ENCODE measurements at places on chromosomes 7 and 10. TPM values are rescaled to one million over a fixed set of nuclear protein-coding genes. Genes with fewer than 3 reads are reported as not detected.

- DNase-seq: no peak
Measured at GRCh38 chr10:57657164-57657765, 610.4 kb downstream of the IPMK start.

The PARD3 gene
- total RNA-seq: 0.35 TPM

- no peak for DNase-seq
Measured at GRCh38 chr7:77306231-77307067, 106.8 kb upstream of the FGL2 start.

- no peak for DNase-seq
Measured at GRCh38 chr7:96657347-96658021, 52.2 kb downstream of the SEM1 start.

The MYPN gene
- total RNA-seq: not detected

GRCh38 chr7:6706666-6707407 is at the start of gene ZNF12:
TSS of gene ZNF12 (minus strand) at chr7:6706947. CDS start at chr7:6705173, 1,774 bp downstream.
- DNase-seq: peak; percentile 93

- no peak for DNase-seq
Measured at GRCh38 chr7:36788825-36789470, 64.7 kb upstream of the AOAH start.
